ENCODE measurements at places on chromosomes 2 and 18. TPM values are rescaled to one million over a fixed set of nuclear protein-coding genes. Genes with fewer than 3 reads are reported as not detected.

- no peaks in the 10 kb centered on the region for H3K27me3 ChIP-seq
- DNase-seq: no peak
- no peaks in the 10 kb centered on the region for H3K4me1 ChIP-seq
- H3K27ac ChIP-seq: no peak overlapping the region
These were observed 154.0 kb downstream of the CALCRL start for GRCh38 chr2:187294043-187294442.

DNA sequence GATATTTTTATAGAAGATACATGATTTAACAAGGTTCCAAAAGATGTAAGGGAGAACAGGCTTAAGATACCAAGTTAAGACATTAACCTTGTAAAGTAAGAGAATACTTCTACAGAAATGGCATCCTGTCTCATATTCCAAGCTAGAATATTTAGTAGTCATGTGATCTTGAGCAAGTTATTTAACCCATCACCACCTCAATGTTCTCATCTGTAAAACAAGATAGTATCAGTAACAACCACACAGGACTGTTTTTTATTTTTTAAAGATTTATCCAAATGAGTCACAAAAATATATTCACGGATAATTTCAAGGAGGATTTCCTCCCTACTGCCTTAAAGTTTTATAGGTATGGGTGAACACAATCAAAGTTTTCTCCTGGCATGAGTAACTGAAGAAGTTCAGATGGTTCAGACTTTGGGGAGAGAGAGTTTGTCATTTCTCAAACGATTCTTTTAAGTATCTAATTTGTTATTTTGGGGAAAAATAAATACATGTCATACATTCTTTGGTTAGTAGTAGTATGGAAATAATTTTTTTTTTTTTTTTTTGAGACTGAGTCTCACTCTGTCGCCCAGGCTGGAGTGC, 25.9 kb downstream of the ROCK1 start:
- DNase-seq: no peak
- H3K4me1 ChIP-seq: no peaks in the 10 kb centered on the region
- H3K27ac ChIP-seq: no peak overlapping the region
- H3K4me3 ChIP-seq: no peak overlapping the region
- H3K27me3 ChIP-seq: no peaks in the 10 kb centered on the region
- no peaks in the 10 kb centered on the region for H3K36me3 ChIP-seq

GRCh38 chr2:109721626-109722025, 72.5 kb upstream of the RGPD5 start:
- DNase-seq: no peak
- no peak overlapping the region for H3K27ac ChIP-seq
- no peak overlapping the region for H3K4me3 ChIP-seq
- no peaks in the 10 kb centered on the region for H3K36me3 ChIP-seq

GRCh38 chr2:140759426-140760156, 1371.2 kb downstream of the LRP1B start:
- no peaks in the 10 kb centered on the region for H3K4me1 ChIP-seq
- no peak overlapping the region for H3K27ac ChIP-seq
- H3K4me3 ChIP-seq: no peak overlapping the region
- H3K27me3 ChIP-seq: no peaks in the 10 kb centered on the region

GRCh38 chr2:188495969-188496431, 204.3 kb downstream of the GULP1 start:
- no peaks in the 10 kb centered on the region for H3K27me3 ChIP-seq
- no peaks in the 10 kb centered on the region for H3K4me1 ChIP-seq
- H3K36me3 ChIP-seq: no peaks in the 10 kb centered on the region
- DNase-seq: peak; percentile 43
- no peak overlapping the region for H3K27ac ChIP-seq

- H3K4me3 ChIP-seq: no peak overlapping the region
- no peak for DNase-seq
- H3K27me3 ChIP-seq: no peaks in the 10 kb centered on the region
- H3K36me3 ChIP-seq: no peaks in the 10 kb centered on the region
These were observed 73.5 kb downstream of the WDPCP start for GRCh38 chr2:63514781-63515180.

DNA sequence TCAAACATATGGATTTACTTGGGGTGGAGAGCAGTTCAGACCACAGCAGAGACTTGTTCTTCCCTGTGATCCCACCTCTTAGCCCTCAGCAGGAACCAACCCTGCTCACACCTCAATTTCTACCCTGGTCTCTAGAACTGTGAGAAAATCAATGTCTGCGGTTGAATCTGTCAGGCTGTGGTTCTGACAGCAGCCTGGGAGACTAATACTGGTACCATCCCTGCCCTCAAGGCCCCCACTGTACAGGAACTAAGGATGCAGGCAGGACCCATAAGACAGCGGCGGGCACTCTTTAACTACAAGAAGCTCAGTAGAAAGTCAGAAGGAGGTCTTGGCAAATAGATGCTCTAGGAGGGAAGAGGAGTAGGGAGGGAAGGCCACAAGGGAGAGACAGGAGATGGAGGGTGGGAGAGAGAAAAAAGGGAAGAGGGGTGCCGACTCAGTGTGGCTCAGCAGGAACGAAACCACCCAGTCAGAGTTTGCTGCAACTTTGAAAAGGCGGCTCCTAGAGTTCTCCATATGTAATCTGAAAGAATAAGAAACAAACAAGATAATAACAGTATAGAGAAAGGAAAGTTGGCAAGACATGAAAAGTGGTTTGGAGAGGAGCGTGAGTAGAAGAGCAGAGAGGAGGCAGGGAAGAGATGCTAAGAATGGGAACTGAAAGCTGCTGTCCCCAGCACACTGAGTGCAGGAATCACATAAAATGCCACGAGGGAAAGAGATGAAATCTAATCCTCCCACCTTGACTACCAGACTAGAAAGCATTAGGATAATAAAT, 323.9 kb upstream of the ID2 start:
- no peak overlapping the region for H3K4me3 ChIP-seq
- H3K4me1 ChIP-seq: no peaks in the 10 kb centered on the region
- H3K27ac ChIP-seq: no peak overlapping the region
- H3K27me3 ChIP-seq: no peaks in the 10 kb centered on the region

Gene IL36B
- total RNA-seq: not detected

Measured in cardiac muscle cell (in vitro differentiated cells and primary cell).